ENCODE measurements at places on chromosomes 7 and 10. TPM values are rescaled to one million over a fixed set of nuclear protein-coding genes. Genes with fewer than 3 reads are reported as not detected.

GRCh38 chr7:28224675-28225074 is 44.1 kb upstream of the JAZF1 start:
- no peak for DNase-seq

- DNase-seq, result peak; percentile 47
Observed at GRCh38 chr7:27168265-27168947, 3.1 kb upstream of the HOXA9 start.

GRCh38 chr7:114140561-114140960 is 221.8 kb upstream of the PPP1R3A start:
- no peak for DNase-seq

- no peak for DNase-seq
Observed at GRCh38 chr10:77358656-77359055, 279.0 kb downstream of the KCNMA1 start.

BEND7 gene
- total RNA-seq, result 17.0 TPM

- no peak for DNase-seq
Observed at GRCh38 chr10:126060261-126060931, 164.0 kb downstream of the FANK1 start.

MSMB gene
- not detected for total RNA-seq

DNA sequence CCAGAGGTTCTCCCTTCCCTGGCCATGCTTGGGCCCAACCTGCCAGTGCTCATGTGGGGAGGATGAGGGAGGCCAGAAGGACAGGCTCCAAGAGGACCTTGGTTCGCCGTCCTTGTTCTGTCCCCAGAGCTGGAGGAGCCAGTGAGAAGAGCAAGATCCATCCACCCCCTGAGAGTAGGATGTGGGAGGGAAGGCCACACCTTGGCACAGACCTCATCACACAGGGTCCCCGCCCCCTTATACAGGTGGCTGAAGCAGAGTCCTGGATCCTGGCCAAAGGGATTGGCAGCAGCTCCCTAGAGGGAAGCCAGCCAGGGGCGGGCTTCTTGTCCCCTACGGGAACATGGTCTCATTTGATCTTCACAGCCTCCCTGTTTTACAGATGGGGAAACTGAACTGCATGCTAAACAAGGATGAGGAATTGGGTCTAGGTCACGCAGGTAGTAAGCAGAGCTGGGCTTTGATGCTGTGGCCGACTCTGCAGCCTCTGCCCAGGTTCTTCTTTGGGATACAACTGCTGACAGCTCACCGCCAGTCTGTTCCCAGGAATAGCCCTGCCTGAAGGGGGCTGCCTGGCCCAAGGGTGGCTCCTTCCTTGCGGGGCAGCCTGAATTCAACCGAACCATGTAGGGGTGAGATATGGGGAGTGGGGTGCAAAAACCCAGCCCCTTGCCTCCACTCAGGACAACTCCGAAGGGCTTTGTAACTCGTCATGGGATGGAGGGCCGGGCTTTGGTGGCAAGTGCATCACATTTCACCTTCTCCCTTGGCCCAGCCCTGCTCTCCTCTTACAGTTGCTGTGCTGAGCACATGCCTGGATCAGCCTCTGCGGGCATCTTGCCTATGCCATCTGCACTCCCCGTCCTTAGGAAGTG is 62.2 kb upstream of the KDM7A start:
- no peak for DNase-seq

DNA sequence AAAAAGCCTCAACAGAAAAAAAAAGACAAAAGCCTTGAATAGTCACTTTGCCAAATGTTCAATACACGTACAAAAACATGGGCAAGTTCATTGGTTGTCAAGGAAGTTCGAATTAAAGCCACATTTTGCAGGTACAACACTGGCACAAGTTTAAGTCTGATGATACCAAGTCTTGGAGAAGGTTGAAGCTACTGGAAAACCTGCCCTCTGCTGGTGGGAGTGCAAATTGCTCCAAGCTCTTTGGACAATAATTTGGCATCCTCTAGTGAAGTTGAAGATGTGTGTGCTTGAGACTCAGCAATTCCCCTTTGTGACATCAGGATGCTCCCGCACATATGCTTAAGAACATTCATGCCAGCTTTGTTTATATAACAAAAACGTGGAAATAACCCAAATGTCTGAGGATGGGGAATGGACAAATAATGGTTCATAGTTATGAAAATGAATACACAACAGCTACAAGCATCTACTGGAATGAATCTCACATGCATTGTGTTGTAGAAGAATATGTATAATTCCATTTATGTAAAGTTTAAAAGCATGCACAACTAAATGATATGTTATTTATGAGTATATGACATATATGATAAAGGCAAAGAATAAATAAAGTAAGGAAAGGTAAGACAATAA is 120.0 kb upstream of the PLPP4 start:
- peak; percentile 56 for DNase-seq

DNA sequence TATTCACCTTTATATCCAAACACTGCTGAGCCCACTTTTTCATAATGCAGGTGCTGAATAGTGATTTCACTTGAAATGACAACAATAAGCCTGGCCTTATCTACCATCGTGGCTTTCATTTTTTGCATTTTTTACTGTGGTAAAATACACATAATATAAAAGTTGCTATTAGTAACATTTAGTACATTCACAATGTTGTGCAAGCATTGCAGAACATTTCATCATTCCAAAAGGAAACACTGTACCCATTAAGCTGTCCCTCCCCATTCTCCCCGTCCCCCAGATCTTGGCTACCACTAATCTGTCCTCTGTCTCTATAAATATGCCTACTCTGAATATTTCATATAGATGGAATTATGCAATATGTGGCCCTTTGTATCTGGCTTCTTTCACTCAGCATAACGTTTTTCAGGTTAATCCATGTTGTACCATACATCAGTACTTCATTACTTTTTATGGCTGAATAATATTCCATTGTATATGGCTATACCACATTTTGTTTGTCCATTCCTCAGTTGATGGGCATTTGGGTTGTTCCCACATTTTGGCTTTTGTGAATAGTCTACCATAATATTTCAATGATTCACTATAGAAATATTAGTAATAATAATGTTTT is 68.5 kb upstream of the ARID5B start:
- no peak for DNase-seq

CYP3A4 gene
- 443 TPM for total RNA-seq

HOGA1 gene
- total RNA-seq, result 58.8 TPM

IDI2 gene
- not detected for total RNA-seq

- no peak for DNase-seq
Observed at GRCh38 chr10:12699258-12699700, 302.2 kb downstream of the CCDC3 start.

- DNase-seq, result no peak
Observed at GRCh38 chr10:126504063-126504760, 115.9 kb upstream of the ADAM12 start.

GRCh38 chr10:69439350-69439739 is 11.9 kb upstream of the TSPAN15 start:
- no peak for DNase-seq

GRCh38 chr7:129664029-129665012 is 52.8 kb downstream of the NRF1 start:
- no peak for DNase-seq

DNA sequence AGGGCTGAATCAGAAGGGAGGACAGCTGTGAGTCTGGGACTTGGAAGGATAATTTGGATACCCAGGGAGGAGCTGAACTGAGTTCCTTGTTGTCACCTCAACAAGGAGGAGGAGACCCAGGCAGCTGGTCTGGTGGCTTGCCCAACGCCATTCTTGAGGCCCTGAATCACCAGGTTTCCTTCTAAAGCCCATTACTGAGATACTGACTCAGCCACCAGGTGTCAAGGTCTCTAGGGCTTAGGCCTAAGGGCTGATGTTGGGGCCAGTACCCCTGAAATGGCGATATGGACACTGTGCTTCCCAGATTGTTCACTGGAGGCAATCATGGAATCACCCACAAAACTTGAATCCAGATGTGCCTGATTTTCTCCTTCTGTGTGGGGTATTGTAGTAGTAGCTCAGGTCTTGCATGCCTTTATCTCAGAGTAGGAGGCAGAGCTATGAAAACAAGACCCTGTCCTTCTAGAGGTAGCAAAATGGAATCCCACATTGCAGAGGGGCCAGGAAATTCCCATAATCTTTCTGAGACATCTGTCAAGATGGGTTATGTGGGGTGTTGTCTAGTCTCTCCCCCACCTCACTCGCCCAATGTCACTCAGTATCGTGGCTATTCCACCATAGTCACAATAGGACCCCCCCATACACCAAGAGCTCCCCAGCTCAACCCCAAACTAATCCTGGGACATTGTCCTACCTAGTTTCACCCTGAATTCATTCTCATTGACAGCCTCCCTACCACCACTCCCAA is 1.8 kb upstream of the ATG9B start:
- no peak for DNase-seq

DNA sequence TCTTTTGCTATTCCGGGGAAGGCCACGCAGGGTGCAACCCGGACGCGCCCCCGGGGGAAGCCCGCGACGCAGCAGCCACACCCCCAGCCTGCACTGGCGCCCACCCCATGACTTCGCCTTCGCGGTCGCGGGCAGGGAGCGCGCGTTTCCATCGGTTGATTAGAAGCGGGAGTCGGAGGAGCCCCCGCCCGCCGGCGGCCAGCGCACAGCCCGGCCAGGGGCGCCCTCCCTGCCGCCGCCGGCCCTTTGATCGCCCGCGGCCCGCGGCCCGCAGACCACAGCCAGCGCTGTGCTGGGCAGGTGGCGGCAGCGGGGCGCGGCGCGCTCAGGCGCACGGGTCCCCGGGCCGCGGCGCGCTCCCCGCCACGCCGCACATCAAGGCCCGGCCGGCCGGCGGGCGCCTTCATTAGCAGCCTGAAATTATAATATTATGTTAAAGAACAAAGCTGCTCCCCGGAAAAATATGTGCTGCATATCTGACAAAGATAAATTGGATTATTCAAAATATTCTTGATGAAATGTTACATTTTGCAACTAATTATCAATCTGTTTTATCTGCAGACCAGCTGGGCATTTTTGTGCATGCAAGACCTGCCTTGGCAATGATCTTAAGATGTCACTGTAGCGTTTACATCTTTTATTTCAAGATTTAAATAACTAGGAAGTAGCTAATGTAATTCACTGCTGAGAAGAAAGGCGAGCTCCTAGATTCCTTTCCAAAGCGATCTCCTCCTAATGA is 160.7 kb upstream of the MKI67 start:
- no peak for DNase-seq

- no peak for DNase-seq
Observed at GRCh38 chr7:22277375-22277774, 79.6 kb downstream of the RAPGEF5 start.

GRCh38 chr7:72021716-72022115 is 390.4 kb downstream of the CALN1 start:
- no peak for DNase-seq

DNA sequence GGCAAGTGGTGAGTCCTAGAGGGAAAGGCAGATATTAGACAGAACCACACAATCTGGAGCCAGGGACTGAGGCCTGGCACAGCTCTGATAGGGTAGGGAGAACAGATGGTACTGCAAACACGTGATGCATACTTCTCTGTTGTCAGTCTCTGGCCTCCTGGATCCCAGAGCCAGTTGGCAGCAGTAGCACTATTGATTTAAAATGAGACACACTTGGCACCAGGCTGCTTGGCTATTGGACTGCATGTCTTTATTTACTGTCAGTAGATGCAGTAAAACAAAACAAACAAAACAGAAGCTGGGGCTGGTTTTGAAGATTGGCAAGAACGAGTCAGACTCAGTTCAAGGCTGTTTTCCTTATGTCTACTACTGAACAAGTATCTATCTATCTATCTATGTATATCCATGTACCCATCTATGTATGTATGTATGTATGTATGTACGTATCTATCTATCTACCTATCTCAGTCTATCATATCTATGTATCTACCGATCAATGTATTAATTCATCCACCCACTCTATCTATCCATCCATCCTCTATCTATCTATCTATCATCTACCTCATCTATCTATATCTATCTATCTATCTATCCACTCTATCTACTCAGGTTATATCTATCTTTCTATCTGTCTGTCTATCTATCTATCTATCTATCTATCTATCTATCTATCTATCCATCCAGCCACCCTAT is 23.4 kb upstream of the MGAM2 start:
- DNase-seq, result peak; percentile 82

GRCh38 chr10:62559481-62560200 is 185.5 kb downstream of the ZNF365 start:
- DNase-seq, result no peak

GRCh38 chr7:82036146-82036886 is 266.5 kb upstream of the HGF start:
- no peak for DNase-seq

HMX2 gene
- total RNA-seq, result not detected
